ENCODE measurements at places on chromosomes 11 and 22.

DNA sequence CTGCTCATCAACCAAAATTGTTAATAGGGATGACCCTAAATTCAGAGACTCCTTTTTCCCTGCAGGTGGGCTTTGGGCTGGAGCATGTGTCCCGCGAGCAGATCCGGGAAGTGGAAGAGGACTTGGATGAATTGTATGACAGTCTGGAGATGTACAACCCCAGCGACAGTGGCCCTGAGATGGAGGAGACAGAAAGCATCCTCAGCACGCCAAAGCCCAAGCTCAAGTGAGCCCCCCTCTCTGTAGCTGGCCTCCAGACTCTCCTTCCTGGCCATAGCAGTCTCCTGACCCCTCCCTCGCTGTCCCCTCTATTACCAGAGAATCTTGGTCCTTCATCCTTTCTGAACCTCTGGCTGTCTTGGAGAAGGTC, 47.9 kb upstream of the RAB1B start:
- DNase-seq, result no peak

GRCh38 chr11:86068138-86068871, 579 bp downstream of the PICALM start:
- peak; percentile 32 for DNase-seq

DNA sequence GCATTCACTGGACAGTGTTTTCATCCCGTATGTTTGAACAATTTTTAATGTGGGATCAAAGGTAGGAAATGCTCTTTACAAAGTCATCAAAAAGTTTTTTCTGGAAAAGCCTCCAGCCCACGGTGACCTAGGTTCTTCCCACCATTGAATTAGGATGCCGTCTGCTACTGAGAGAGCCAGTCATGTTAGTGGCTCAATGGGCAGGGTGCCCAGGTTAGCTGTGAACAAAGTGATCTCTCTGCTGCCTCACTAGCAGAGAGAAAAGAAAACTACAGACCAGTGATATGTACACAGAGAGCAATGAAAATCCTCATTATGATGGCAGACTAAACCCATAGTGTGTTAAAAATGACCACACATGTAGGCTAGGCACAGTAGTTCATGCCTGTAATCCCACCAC, 32.4 kb downstream of the KCNQ1 start:
- no peak for DNase-seq

DNA sequence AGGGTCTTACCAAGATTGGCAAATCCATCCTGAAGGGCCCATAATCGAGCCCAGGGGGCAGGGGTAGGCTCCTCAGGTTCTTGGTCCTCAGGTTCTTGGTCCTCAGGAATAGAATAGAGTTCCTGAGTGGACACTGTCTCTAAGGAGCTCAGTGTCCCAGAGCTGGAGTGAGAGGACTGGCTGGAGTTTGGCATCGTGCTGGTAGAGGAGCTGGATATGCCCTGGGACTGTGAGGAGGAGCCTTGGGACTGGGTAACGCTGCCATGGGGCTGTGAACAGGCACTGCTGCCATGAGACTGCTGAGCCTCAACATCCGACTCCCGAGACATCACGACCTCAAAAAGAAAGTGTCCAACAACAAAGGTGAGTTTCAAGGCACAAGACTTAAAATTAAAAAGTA, 7.2 kb downstream of the CHEK2 start:
- no peak for DNase-seq

GRCh38 chr22:38861170-38861876, 10.7 kb downstream of the CBX6 start:
- no peak for DNase-seq

DNA sequence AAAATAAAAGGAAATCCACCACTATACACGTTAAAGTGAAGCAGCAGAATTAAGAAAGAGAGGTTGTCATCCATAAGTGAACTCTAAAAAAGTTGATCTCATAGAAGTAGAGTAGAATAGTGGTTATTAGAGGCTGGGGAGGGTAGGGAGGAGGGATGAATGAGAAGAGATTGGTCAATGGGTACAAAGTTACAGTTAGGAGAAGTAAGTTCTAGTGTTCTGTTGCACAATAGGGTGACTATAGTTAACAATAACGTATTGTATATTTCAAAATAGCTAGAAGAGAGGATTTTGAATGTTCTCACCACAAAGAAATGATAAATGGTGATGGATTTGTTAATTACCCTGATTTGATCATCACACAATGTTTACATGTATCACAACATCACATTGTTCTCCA, 72.0 kb downstream of the CD82 start:
- no peak for DNase-seq

DNA sequence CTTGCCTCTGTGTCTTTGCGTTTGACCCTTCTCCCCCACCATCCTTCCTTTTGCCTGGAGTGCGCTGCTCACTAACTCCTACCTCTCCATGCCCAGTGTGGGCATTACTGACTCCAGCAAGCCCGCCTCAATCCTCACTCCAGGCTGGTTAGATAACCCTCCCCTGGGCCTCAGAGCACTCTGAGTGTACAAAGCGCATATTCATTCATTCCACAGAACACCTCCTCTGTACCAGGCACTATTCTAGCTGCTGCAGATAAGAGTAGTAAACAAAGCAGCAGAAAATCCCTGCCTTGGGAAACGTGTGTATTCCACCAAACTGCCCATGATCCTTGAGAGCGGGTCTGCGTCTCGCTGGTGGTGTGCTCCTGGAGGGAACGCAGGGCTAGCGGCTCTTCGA, 3.2 kb downstream of the SLC22A8 start:
- no peak for DNase-seq

GRCh38 chr11:86869531-86869930, 69.2 kb downstream of the PRSS23 start:
- no peak for DNase-seq

DNA sequence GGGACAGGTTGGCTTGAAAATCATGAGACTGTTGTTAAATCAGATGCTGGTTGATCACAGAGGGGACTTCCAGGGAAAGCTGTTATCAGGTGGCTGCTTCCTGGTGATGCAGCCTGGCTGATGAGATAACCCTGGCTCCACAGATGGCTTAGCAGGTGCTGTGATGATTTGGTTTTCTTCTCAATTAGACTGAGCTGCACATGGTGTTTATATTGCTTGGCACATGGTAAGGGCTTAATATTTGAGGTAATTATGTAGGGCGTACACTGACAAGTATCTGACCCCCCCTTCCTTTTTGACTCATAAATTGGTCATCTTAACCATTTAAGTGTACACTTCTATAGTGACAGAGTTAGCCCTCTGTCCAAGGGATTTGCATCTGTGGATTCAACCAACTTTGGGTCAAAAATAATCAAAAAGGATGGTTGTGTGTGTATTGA, 7.0 kb downstream of the RPS3 start:
- DNase-seq, result no peak

GRCh38 chr11:74248469-74248868, 63.0 kb downstream of the P4HA3 start:
- no peak for DNase-seq

DNA sequence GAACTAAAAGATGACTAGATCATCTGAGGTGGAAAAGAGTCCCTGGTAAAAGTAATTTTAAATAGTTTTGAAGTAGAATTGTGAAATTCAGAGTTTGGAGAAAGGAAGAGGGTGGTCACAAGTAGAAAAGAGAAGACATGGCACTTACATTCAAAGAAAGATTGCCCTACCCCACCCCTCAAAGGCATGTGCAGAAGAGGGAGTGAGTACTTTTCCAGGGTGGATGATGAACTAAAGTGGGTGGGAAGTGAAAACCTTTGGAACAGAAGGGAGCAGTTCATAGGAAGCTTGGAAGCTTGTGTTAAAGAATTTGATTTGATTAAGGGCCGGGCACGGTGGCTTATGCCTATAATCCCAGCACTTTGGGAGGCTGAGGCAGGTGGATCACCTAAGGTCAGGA, 23.6 kb downstream of the SREBF2 start:
- DNase-seq, result no peak

- no peak for DNase-seq
These were observed 180.0 kb downstream of the WNT11 start for GRCh38 chr11:76026281-76026680.

DNA sequence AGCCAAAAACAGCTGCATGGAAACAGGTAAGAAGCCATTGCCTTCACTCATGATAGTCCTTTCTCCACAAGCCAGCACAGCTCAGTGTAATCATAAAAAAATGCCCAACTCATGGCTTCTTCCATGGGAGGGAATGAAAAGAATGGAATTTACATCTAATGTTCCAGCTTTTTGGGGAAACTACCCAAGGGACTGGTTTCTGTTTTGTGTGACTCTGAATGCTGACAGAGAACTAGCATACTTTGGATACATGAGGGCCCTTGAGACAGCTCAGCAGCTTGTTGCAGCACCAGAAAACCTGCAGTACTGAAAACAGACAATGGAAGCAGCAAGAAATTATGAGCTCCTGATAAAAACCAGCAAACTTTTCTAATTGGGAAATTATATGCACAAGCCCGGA, 24.2 kb upstream of the HORMAD2 start:
- DNase-seq, result no peak

DNA sequence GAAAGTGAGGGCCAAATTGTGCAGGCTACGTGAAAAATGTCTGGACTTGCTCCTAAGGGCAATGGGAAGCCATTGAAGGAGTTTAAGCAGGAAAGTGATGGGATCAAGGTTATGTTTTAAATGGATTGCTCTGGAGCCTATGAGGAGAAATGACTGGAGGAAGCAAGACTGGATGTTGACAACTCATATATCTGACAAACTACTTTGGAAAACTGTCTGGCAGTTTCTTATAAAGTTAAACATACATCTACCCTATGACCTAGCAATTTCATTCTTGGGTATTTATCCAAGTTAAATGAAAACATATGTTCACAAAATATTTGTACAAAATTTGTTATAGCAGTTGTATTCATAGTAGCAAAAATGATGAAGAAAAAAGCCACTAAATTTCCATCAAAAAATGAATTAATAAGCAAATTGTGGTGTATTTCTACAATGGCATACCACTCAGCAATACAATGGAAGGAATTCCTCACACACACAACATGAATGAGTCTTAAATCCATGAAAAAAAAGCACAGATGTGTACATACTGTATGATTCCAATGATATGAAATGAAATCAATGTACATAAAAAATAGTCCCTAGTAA, 24.1 kb downstream of the FZD4 start:
- no peak for DNase-seq

DNA sequence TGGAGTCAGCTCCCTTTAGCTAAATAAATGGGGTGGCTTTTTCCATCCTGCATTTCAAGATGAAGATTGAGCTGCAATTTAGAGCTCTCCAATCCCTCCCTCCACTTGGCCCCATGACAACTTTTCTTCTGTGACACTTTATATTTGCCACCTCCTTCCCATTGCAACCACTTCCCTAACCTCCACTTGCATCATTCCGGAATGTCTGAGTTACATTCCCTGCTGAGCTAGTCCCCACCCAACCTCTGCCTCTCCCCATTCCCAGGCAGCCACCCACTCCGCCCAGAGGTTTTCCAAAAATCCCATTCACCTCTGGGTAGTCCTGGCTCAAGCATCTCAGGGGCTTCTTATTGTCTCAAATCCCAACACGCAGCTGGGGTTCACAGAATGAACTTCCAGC, 24.7 kb downstream of the PC start:
- DNase-seq, result no peak

DNA sequence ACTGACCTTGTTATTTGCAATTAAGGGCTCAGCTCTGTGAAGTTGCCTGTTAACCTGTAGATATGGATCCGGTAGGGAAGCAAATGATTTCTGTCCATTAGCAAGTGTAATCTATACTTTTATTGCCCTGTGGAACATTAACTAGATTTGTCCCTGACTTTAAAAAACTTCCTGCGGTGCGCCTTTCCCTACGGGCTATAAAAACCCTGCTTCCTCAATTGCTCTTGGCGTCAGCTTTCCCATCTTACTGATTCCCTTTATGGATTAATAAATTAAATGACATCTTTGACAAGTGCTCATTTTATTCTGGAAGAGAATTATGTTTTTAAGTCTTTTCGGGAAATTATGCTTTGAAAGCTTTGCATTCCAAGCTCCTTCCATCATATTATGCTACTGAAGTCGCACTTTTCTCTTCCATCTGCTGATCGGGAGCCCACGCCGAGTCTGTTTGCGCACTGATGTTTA, 18.3 kb upstream of the CLMP start:
- no peak for DNase-seq

DNA sequence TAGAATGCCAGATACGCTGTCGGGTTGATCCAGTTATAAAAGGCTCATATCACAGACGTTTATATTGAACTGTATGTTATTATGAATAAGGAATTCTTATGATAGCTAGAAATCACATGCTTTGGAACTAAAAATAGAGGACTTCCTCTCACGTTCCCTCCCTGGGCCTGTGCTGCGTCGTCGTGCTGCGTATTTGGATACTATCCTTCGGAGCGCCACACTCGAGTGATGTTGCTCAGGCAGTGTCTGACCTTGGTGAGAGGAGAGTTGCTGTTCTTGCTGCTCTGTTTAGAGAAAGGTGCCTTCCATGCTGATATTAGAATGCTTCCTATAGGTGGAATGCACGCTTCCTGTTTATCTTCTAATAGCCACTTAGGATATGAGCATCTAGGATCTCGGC, 20.2 kb upstream of the ST14 start:
- no peak for DNase-seq

DNA sequence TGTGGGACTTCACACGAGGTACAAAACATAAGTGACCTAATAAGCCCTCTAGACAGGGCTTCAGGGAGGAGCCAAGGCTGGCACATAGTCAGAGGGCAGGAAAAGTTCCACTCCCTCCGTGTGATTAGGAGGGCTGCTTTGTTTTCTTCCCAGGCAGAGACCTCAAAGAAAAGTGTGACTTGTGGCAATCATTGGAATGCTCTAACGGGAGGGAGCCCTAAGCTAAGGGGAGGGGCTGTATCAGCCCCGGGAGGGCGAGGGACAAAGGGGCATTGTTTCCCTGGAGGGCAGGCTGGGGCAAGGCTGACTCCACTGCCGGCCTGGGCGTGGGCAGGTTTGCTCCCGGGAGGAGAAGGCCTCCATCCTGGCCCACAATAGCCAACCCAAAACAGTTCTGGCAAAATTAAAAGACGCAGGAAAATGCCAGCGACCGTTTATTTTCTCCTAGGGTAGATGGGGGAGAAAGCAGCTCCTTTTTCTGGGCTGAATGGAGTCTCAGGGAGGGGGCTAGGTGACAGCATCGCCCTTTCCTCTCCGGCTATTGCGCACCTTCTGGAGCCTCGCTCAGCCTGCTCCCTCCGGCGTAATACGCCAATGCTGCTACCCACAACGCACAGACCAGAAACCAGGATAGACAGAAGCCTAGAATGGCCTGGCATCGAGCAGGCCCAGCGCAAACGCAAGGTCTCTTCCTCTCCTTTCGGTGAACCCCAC, 60.2 kb downstream of the ENDOD1 start:
- no peak for DNase-seq

Data from stimulated activated CD4-positive, alpha-beta T cell treated with anti-CD3 and anti-CD28 coated beads, Interleukin-1b, Interleukin-23, amount 100 ng/mL, for 48 hours (primary cell).